RWPE2 (cell line): ENCODE measurements at places on chromosomes 2 and 18.

DNA sequence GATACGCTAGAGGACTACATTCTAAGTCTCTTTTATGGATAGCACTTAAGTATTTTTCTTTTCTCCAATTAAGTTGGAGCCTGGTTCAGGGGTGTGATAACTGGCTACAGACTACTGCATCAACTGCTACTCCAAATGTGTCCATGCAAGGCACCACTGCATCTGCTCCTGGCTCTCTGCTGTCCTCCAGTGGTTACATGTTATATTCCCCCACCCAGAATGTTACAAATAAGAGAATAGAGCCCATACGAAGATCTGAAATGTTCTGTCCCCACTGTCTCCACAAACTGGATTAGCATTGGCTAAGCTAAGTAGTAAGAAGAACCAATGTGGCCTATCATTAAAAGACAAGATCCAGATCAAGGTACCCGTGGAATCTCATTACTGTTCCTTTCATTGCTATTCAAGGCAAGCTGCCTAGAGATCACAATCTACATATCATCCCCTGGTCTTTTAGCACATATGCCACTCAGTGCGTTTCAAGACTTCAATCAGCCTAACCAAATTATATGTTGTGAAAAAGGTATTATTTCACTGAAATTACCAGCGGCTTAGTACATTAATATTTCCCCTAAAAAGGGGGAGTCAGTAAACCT, 308.3 kb upstream of the SLC8A1 start:
- no peak for DNase-seq

- no peak for DNase-seq
Observed at GRCh38 chr2:207871506-207871905, 101.8 kb upstream of the FZD5 start.

DNA sequence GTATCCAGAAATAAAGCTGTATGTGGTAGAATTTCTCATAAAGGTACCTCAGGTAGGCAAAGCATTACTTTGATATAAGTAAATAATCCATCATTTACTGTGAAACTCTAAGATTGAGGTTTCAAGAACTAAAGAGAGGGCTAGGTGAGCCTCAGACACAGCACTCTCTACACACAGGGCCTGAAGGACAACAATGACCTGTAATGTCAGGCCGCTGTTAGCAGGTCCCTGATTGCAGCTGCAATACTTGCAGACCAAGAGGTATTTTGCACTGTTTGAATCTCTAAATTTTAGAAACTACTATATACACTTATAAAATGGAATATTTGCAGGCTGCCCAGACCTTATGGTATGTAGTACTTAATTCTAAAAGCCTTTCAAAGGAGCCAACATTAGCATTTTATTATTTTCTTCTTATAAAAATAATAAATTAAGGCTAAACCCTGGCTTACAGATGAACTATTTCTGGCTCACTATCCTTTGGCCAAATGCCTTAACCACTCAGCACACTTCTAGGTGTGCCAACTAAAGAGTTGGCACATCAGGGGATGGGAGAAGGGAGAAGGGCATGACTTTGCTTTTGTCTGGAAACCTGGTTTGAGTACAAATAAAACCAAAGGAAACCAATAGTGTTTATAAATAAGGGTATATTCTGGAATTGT, 66.7 kb upstream of the SLC39A10 start:
- DNase-seq = no peak

- no peak for DNase-seq
Observed at GRCh38 chr2:235661167-235661937, 167.5 kb downstream of the AGAP1 start.

- no peak for DNase-seq
Observed at GRCh38 chr18:11992096-11992790, 10.9 kb downstream of the IMPA2 start.

GRCh38 chr18:38305961-38306360, 740.4 kb upstream of the CELF4 start:
- no peak for DNase-seq

GRCh38 chr2:106269591-106270291, 75.6 kb upstream of the UXS1 start:
- no peak for DNase-seq
